ENCODE measurements at places on chromosomes 4 and X.

GRCh38 chrX:134948333-134949241 is 42.2 kb upstream of the SMIM10 start:
- no peak for DNase-seq

GRCh38 chr4:126242679-126243390 is 928.1 kb downstream of the FAT4 start:
- DNase-seq: peak; percentile 20

DNA sequence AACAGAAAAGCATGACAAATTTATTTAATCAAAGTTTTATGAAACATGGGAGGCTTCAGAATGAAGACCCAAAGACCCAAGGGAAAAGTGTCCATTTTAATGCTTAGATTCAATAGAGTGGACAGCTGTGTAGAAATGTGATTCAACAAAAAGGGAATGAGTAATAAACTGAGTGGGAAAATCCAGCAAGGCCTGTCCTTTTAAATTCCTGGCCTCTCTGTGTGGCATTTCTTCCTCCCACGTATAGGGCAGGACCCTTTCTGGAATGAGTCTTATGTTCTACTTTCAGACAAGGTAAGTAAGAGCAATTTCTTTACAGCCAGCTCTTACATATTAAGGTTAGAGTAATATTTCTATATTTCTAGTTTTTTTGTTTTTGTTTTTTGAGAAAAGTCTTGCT is 14.5 kb downstream of the AASDH start:
- no peak for DNase-seq

GRCh38 chr4:86791126-86791525 is 58.1 kb downstream of the SLC10A6 start:
- DNase-seq: no peak

DNA sequence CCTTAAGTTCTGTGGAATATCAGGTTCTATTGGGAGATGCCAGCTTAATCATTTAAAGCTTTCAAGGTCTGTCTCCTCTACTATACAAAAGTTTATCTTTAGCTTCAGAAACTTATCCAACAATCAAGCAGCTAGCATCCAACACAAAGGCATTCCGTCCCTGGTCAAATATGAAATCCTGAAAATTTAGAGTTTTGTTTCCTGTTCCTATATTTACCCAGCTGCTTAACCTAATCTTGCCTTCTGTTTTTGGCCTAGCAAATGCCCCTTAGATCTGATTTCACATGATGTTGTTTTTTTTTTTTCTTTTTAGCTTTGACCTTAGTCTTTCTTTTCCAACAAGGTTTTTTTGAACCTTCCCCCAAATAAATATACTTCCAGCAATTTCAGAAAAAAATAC is 33.8 kb downstream of the FAM13A start:
- DNase-seq: no peak
